Naive thymus-derived CD4-positive, alpha-beta T cell (primary cell): ENCODE measurements at places on chromosomes 4 and X.
A peak's percentile ranks its signal among the peaks of the same experiment; 100 is the strongest.

DNA sequence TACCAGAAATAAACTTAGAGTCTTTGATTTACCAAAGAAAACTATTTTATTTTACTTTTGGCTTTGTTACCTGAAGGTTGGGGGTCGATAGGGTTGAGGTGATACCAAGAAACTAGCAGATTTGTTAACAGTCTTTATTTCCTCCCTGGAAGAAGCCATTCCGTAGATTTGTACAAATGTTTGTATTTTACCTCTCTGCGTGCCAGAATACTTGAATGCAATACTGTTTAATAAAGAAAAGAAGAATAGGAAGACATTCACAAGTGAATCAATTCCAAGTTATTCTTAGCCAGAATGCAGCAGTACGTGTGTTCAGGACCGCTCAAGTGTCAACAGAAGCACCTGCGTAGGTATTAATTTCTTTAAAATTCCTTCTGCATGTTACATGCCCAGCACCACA, 260.3 kb upstream of the TENM3 start:
- no peak for DNase-seq
- H3K27me3 ChIP-seq: no peaks in the 10 kb centered on the region
- H3K36me3 ChIP-seq: no peaks in the 10 kb centered on the region
- H3K27ac ChIP-seq: no peak overlapping the region
- no peaks in the 10 kb centered on the region for H3K4me1 ChIP-seq

- H3K4me3 ChIP-seq: no peak overlapping the region
- no peaks in the 10 kb centered on the region for H3K36me3 ChIP-seq
- no peaks in the 10 kb centered on the region for H3K27me3 ChIP-seq
- DNase-seq: peak; percentile 66
These were observed 19.2 kb upstream of the WFS1 start for GRCh38 chr4:6250235-6250983.

DNA sequence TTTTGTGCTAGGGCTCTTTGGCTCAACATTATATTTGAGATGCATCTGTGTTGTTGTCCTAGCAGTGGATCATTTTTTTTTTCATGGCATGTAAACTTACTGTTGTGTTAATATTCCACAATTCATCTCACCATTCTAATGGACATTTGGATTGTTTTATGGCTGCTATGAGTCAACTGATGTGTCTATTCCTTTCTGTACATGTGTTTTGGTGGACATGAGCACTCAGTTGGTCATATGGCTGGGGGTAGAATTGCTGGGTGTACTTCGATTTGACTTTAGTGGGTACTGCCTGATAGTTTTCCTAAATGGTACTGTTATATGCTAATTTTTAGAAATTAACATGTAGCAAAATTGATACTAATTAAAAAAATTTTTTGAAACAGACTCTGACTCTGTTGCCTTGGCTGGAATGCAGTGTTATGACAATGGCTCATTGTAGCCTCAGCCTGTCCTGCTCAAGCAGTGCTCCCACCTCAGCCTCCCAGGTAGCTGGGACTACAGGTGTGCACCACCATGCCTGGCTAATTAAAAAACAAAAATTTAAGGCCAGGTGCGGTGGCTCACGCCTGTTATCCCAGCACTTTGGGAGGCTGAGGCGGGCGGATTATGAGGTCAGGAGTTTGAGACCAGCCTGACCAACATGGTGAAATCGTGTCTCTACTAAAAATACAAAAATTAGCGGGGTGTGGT, 9.0 kb downstream of the FAM193A start:
- H3K27me3 ChIP-seq: no peaks in the 10 kb centered on the region
- DNase-seq: no peak
- no peak overlapping the region for H3K27ac ChIP-seq

DNA sequence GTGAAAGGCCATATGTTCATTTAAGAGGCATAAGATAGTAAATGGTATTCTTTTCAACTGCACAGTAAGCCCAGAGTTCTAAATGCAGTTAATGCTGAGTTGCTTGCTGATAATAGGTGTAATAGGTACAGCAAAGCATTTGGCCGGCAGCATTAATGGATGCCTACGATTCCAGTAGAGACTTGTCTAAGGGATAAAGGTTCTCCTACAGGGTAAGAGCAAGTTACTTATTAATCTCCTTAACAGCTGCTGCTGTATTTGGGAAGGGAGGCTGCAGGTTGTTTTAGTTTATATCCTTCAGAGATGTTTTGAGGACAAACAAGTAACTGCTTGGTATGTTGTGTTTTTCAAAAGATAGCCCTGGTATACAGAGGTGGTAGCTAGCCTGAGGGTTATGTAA, 16.8 kb downstream of the TSPAN7 start:
- H3K36me3 ChIP-seq: no peaks in the 10 kb centered on the region
- H3K27ac ChIP-seq: no peak overlapping the region
- no peak overlapping the region for H3K4me3 ChIP-seq
